Ureter (tissue), 1 donor: ENCODE measurements at places on chromosomes 2 and 18. TPM values are rescaled to one million over a fixed set of nuclear protein-coding genes. Genes with fewer than 3 reads are reported as not detected.

The ICOS gene
- total RNA-seq: 0.23 TPM

The GAD1 gene
- 0.57 TPM for total RNA-seq

The NT5C1B gene
- total RNA-seq: not detected

The FSHR gene
- not detected for total RNA-seq

The TGFBRAP1 gene
- total RNA-seq: 22.9 TPM

The POMC gene
- total RNA-seq: 0.68 TPM

The ELOA2 gene
- not detected for total RNA-seq

The LYG1 gene
- total RNA-seq: 0.39 TPM

The DRC1 gene
- total RNA-seq: not detected

The POTEJ gene
- total RNA-seq: not detected

The NT5DC4 gene
- total RNA-seq: not detected

The RGPD4 gene
- 0.08 TPM for total RNA-seq

The SYT4 gene
- not detected for total RNA-seq

The BCL2L11 gene
- total RNA-seq: 18.3 TPM
